ENCODE measurements at places on chromosomes 13 and 19. TPM values are rescaled to one million over a fixed set of nuclear protein-coding genes. Genes with fewer than 3 reads are reported as not detected.

GRCh38 chr13:50911937-50912795, 2.6 kb downstream of the RNASEH2B start:
- DNase-seq, result peak; percentile 87

The IGFL3 gene
- not detected for polyA plus RNA-seq

The U2AF2 gene
- polyA plus RNA-seq, result 187 TPM

- DNase-seq, result no peak
These were observed 135.7 kb downstream of the USP12 start for GRCh38 chr13:27035892-27036235.

DNA sequence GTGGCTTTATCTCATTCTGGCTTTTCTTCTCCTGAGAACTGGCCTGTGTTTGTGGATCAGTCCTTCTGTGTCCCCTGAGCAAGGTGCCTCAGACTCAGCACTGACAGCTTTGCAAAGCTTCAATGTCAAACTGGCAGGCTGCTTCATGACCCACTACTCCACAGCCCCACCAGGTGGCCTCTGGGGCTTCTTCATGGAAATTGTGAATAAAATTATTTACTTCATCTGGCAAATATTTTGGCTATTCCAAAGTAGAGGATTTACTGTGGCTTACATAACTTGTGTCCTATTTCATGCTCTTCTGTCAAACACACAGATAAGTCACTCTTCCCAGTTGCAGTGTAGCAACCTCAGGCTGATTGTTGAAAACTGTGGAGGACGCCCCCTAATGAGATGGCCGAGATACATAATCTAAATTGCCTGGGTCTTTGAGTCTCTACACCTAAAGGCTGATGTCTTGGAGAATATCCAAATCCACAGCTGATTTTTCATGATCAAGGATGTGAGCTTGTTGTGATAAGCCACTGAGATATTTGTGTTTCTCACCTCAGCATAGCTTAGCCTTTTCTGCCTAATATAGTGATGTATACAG, 721.9 kb upstream of the SLC10A2 start:
- DNase-seq, result no peak

- no peak for DNase-seq
These were observed 9.2 kb upstream of the EHD2 start for GRCh38 chr19:47704024-47704423.

DNA sequence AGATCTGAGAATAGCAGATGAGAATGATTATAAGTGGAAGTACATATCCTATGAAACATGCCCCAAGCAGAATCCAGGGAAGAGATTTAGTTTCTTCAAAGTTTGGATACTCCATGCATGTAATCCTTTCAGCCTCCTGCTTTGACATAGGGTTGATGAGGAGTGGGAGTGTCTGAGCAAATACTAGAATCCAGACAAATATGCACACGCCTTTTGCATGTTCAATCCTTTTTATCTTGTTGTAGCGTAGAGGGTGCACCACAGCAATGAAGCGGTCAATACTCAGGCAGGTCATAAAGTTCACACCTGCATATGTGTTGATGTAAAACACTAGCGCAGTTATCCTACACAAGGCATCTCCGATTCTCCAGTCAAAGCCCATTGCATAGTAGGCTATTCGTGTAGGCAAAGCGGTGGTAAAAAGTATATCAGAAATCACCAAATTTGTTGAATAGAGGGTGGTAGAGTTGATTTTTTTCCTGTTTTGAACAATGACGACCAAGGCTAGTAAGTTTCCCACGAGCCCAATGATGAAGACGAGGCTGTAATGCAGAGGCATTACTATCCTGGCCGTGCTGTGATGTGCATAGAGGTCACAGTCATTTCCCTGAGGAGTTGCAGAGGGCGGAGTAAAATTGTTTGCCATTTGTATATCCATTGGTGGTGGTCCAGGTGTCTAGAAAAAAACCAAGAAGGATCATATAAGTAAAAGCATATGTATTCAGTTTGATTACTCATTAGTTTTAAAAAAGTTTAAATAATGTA, 11.5 kb downstream of the GPR183 start:
- no peak for DNase-seq

DNA sequence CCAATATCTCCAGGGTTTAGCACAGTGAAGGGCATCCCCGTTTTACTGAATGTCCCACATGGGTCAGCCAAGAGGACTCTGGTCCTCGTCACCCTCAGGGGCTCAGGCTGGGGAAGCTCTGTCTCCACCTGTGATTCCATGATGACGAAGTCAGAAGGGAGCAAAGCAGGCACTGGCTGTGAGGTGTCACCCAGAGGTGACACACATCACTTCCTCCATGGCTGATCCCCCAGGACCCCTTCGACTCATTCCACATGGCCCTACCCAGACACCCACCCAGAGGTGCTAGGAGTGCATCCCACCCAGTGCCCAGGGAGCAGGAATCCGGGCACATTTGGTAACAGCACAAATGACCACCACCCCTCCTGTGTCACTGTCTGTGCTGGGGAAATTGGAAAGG, 145.2 kb upstream of the VSTM2B start:
- DNase-seq, result no peak

The ZNF600 gene
- 8.5 TPM for polyA plus RNA-seq

DNA sequence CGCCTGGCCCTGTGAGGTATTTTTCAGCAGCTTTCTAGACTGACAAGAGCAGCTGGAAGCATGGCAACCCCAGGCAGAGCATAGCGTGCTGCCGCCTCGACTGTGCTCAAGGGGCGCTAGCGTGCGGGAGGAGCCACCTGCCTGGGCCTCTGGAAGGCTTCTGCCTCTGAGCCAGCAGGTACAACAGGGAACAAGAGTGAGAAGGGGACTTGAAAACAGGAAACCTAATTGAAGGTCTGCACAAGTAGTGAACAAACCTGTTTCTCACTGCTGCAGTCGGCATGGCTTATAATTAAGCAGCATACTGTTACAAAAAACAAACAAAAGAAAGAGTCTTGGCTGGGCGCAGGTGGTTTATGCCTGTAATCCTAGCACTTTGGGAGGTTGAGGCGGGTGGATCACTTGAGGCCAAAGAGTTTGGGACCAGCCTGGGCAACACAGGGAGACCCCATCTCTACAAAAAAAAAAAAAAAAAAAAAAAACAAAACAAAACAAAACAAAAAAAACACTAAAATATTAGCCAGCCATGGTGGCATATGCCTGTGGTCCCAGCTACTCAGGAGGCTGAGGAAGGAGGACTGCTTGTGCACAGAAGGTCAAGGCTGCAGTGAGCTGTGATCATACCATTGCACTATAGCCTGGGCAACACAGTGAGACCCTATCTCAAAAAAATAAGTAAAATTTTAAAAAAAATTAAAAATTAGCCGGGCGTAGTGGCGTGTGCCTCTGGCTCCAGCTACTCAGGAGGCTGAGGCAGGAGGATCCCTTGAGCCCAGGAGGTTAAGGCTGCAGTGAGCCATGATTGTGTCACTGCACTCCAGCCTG, 12.6 kb upstream of the GARRE1 start:
- DNase-seq, result peak; percentile 33

- DNase-seq, result no peak
These were observed 2.8 kb downstream of the PALM3 start for GRCh38 chr19:14059093-14059480.

GRCh38 chr13:113560645-113561416, 23.7 kb upstream of the TFDP1 start:
- DNase-seq, result no peak

DNA sequence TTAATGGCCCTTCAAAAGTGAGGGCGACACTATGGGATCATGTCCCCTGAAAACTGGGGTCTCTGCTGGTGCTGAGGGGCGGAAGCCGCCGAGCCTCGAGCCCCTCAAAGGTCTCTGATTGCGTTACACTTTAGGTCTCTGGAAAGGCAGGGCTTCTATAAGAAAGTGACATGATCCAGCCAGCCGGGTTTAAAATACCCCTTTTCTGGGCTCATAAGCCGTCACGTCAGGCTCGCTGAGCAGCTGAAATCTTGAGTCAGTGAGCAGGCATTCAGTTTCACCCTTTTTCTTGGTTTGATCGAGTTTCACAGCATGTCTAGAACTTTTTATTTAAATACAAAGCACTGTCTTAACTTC, 600 bp upstream of the HMGB1 start:
- DNase-seq, result no peak

The DNASE2 gene
- 25.3 TPM for polyA plus RNA-seq

The IGFL2 gene
- polyA plus RNA-seq, result 1.3 TPM

The ZNF835 gene
- polyA plus RNA-seq, result 4.6 TPM

DNA sequence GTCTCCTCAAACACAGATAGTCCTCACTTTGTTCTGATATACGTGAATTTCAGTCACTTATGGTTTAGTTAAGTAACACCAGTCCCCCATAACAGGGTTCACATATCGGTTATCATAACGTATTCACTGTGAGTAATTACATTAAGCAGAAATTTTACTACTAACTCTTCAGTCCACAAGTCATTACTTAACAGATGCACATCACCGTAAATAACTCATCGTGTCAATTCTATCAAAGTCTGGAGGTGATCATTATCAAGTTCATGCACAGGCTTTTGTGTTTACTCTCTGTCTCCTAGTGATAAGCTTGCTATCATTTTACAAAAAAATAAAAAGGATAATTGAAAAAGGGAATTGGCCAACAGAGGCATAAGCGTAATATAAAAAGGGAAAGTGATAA, 287.4 kb upstream of the ATXN8OS start:
- no peak for DNase-seq

DNA sequence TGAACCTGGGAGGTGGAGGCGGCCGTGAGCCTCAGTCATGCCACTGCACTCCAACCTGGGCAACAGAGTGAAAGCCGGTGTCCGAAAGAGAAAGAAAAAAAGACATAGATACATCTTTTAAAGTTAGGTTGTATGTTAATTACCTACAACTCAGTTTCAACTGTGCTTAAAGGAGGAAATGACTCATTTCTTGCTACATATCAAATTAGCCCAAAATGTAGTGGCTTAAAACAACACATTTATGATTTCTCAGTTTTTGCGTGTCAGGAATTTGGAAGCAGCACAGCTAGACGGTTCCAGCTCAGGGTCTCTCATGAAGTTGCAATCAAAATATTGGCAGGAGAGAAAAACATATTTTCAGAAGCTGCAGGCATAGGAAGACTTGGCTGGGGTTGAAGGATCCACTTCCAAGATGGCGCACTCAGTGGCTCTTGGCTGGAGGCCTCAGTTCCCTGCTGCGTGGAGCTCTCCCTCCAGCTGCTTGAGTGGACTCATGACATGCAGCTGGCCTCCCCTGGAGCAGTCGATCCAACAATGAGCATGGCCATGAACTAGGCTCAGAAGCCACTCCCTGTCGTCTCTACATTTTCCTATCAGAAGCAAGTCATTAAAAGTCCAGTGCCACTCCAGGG, 7.1 kb downstream of the LDLR start:
- no peak for DNase-seq

DNA sequence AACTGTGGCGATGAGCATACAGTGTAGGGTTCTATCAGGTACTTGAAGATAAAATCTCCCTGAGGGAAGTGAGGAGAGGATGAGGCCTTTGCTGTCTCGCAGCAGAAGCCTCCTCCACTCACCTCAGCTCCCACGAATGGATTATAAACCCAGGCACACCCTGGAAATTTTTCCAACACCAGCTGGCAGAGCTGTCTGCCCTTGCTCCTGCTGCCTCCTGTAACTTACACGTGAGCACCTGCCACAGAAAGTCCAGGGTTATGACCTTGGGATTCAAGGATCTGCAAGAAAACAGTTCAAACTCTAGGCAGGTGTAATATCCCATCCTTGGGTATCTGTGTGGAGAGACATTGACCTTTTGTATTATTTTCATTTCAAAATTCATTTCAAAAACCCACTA, 70.9 kb upstream of the MYO16 start:
- DNase-seq, result no peak

DNA sequence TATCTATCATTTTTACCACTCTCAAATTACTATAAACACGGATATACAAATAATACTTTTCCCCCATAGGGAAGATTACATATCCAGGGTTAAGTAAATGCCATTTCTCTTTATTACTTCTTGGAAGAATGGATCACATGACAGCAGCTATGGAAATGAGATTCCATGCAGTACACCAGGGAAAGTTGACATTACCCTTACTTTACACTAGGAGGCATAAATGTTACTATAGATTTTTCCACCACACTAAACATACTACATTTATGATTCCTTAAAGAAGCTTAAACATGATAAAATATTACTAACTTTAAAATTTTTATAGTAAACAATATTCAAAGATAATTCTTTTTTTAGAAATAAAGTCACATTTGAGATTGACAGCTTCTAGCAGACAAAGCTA, 611.4 kb downstream of the PCDH9 start:
- no peak for DNase-seq

DNA sequence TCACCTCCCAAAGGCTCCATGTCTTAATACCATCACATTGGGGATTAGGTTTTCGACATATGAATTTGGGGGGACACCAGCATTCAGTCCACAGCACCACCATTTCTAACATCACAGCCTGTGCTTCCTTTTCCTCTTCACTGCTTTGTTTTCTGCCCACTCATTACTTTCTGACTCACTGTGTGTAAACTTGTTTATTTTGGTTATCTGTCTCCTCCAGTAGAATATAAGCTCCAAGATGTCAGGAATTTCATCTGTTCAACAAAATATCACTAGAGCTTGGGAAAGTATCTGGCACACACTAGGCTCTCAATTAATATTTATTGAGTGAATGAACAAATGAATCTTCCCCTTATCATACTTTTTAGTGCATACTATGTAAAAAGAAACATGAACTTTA, 152.0 kb downstream of the NUFIP1 start:
- no peak for DNase-seq

DNA sequence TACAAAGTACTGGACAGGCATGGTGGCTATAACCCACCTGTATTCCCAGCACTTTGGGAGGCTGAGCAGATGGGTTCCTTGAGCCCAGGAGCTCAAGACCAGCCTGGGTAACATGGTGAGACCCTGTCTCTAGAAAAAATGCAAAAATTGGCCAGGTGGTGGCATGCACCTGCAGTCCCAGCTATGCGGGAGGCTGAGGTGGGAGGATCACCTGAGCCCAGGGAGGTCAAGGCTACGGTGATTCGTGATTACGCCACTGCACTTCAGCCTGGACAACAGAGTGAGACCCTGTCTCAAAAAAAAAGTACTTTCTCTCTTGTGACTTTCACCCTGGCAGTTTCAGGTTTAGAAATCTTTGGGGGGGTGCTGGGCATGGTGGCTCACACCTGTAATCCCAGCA, 11.2 kb upstream of the RAB8A start:
- DNase-seq, result no peak

DNA sequence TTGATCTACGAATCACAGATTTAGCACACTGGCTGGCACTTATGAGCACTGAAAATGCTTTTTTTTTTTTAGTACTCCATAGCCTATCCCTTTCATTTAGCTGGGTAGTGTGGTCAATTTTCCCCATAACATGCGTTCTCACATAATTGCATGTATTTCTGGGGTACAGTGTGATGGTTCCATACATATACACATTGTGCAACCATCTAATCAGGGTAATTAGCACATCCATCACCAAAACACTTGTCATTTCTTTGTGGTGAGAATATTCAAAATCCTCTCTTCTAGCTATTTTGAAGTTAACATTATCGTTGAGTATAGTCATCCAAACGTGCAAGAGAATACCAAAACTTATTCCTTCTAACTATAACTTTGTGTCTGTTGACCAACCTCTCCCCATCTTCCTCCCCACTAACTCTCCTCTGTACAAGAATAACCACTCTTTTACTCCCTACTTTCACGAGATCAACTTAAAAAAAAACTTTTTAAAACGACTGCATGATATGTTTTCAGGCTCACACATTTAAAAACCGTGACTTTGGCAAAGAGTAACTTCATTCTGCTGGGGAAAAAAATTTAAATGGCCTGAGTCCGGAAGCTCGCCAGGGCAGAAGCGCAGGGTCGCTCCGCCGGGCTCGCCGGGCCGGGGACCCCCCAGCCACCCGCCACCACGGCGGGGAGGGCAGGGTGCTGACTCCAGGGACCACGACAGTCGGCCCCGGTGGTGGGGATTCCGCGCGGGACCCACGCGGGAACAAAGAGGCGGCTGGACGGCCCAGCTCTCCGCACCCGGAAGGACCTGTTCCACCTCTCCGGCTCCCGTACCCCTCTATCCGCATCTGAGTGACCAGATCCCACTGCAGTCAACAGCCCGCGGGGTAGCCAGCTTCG, 868 bp upstream of the UBAC2 start:
- no peak for DNase-seq
